ENCODE measurements at places on chromosomes 4 and X.
A peak's percentile ranks its signal among the peaks of the same experiment; 100 is the strongest.

DNA sequence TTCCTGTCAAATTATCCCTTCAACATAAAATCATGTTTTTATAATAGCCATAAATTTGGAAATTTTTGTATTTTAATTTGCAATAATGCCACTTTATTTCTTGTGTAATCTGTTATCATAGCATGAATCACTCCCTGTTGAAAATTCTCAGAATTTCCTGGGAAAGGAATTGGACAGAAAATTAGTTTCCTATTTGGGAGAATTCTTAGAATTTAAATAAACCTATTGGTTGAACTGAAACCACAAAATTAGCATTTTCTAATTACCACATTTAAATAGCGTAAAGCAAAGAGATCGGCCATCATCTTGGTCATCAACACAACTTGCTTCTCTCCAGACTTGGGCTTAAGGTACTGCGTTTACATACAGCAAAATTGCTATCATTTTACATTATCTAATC lies at the start of gene CSN1S1:
CSN1S1 (plus strand) TSS at position 301 of the 400 bp plus-strand sequence. CDS start 1,488 bp downstream, outside the sequence.
- DNase-seq, result no peak

DNA sequence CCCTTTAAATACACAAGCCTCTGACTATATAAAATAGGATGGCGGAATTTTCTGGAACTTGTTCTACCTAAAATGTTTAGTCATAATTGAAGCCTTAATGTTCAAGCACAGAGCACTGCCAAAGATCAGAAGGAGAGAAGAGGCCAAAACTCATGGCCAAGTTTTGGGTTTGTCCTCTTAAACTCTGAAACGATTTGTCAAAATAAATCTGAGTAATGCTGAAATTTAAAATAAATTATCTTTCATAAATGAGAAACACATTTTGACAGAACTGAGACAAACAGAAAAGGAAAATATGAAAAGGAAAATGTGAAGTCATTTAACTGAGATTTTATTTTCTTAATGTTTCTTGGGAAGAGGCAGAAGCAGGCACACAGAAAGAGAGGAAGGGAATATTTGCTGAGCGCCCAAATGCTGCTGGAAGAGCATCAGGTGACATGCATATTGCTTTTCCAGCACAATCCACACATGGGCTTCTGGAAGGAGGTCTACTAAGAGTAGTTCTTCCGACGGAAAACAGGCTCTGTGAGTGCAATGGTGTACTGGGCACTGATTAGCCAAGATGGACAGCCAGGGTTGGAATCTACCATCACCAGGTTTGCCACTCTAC lies 47.4 kb upstream of the ZNF518B start:
- DNase-seq, result no peak

DNA sequence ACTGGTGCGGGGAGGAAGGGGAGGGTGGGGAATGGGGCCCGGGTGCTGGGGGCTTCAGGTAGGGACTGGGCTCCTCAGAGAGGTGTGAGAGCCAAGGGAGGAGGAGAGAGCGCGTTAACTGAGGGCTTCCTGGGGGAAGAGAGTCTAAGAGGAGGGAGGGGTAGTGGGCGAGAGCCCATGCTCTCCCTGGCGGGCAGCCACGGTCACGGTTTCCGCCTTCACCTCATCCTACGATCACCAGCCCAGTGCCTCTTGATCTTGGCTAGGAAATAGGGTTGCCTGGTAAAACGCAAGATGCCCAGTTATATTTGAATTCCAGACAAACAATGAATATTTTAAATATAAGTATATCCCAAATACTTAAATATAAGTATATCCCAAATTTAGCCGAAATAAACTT lies 60.8 kb upstream of the GRPEL1 start:
- no peak for DNase-seq

- DNase-seq, result peak; percentile 62
Measured at GRCh38 chr4:27716693-27717430, 856.2 kb downstream of the STIM2 start.

DNA sequence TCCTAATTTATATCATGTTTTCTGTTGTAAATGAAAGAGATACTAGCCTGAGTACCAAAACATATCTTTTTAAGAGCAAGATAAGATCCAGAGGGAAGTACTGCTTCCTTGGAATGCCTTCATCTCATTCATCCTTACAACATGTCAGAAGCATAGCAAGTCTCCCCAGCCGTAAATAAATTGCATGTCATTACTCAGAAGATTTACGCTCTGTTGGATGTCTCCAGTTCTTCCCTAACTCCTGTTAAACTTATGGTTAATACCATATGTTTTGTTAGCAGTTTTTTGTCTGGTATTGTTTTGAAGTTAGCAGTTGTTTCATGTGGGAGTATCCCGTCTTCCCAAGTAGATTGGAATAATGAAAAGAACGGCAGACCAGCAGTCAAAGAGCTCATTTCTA lies 7.5 kb upstream of the GPC3 start:
- DNase-seq, result no peak

DNA sequence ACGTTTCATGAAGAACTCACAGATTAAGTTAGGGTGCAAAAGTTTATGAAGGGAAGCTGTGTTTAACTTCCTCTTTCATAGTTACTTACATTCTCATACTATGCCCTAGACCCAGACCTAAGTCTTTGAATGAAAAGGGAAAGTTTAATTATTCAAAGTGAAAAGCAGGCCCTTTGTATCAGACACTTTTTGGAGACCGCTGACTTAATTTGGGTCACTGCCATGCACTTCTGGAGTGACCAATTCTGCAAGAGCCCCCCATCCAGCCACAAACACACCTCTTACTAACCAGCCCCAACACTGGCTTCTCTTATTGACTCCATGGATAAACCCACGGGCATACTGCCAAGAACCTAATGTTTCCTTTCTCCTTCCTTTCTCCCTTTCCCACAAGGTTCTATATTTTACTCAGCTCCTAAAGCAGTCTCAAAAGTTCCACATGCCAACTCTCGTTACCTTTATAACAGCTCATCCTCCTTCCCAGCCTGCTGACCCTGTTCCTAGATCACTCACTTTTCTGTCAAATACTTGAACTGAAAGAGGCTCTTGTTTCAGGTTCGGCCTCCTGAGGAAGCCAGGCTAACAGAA lies 34.5 kb downstream of the ABCE1 start:
- no peak for DNase-seq

DNA sequence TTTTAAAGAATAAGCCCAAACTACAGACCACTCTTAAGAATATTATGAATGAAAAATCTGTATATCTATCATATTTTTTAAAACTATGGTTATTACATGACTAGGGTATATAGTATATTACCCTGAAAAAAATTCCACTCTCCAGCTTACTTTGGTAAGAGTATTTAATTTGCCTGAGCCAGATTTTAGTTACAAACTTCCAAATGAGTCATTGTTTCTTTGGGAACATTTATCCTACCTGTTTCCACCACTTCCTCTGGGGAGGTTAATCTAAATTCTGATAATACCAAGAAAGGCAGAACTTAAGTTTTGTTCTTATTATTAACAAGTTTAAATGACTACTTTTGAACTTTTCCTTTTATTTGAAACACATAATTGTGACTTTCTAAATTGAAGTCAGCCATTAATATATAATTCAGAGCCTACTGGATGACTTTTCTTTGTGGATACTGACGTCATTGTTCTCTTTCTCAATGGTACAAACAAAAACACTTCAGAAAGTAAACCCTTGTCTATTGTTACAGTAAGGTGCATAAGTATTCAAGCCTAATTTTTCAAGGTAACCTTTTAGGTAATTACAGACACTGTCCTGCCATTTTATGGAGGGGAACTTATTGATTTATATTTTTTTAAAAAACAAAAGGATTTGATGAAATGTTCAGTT lies 135.6 kb upstream of the TLL1 start:
- DNase-seq, result no peak

Measured in umbilical cord (tissue), 2 donors.